ENCODE measurements at places on chromosomes 4 and X.

DNA sequence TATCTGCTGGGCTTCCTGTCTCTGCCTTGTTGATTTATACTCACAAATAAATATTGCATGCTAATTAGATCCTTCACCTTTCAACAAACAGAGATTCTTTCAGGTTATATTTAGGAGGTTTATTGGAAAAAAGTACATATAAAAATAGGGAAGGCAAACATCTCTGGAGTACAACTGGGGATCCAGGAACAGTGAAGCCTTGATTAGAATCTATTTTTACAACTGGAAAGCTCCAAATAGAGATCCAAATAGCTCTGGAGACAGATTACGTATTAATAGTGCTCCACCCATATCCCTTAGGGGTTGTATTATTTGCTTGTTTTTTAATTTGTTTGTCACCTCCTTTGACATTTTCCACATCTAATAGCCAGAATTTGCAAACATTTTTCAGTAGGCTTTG, 46.9 kb upstream of the MAP9 start:
- no peak for DNase-seq

GRCh38 chrX:15399962-15400391, 15.8 kb upstream of the VEGFD start:
- no peak for DNase-seq

- DNase-seq: no peak
These were observed 165.6 kb downstream of the CHIC1 start for GRCh38 chrX:73728602-73729001.

DNA sequence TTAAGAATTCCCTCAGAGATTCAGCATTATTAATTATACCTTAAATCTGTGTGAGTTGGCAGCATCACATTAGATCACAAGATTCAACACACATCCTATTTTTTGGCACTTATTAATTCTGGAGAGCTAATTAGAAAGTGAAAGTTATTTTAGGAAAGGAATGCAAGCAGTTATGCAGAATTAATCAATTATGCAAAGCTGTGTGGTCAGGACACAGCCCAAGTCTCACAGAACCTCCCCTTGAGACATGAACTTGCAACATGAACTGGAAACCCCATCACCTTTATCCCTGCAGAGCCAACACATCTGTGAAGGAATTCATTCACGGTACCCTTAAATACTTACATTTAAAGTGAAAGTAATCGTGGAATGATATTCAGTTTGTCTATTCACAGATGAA, 80.5 kb downstream of the TSPAN5 start:
- no peak for DNase-seq

DNA sequence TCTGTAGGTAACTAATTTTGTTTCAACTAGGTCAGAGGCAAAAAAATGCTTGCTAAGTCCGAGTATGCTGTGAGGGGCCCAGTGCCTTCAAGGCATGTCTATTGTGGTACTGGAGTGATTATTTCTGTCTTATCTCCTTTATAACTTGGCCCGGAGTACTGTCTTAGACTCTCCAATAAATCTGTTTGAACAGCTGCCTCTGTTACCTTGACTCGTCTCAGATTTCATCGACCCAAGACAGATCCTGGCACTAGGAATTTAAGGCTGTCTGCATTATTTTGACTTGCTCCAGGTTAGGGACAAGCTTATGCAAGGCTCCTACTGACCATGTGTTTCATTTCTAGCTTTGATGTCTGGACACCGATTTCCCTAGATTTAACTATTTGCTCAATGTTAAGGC, 41.1 kb upstream of the NKAP start:
- DNase-seq: no peak

DNA sequence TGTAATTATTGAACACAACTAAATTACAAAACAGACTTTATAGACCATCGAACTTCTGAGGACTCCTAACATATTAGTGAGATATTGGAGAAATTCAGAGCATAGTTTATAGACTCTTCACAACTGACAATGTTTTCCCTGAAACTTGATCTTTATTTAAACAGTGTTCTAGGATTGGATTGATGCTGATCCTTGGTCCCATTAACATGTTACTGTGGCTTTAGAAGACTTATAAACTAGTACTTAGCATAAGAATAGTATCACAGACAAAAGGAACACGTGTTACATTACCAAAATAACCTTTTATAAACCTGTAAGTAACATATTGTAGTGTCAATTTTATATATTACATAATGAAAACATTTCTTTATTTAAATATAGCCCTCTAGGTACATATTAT, 689.6 kb downstream of the CCSER1 start:
- no peak for DNase-seq

Data from fibroblast of skin of right biceps (primary cell).